Head of caudate nucleus (tissue), 42 donors: ENCODE measurements at places on chromosomes 4 and X.

DNA sequence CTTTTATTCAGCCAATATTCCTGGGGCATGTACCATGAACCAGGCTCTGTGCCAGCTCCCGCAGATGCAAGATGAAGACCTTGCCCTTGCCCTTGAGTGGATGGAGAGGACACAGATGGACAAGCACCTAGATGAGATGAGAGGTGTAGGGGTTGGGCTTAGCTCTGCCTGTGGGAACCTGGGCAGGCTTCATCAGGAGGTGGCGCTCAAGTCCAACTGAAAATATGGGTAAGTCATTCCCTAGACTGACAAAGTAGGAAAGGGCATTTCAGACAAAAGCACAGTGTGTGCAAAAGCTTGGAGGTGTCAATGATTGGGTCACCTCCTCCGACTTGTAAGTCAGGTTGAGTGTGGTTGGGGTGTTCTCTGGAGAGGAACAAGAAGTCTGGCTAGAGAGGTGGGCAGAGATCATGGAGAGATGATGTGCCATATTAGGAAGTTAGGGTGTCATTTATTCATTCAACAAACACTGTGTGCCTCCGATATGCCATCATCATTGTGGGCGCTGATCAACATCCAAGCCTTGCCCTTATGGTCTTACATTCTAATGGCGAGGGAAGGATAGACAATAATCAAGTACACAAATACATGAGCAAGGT lies 64.6 kb downstream of the ANAPC4 start:
- peak; percentile 74 for DNase-seq

GRCh38 chrX:110210417-110211139 lies 107.3 kb downstream of the AMMECR1 start:
- DNase-seq = no peak

DNA sequence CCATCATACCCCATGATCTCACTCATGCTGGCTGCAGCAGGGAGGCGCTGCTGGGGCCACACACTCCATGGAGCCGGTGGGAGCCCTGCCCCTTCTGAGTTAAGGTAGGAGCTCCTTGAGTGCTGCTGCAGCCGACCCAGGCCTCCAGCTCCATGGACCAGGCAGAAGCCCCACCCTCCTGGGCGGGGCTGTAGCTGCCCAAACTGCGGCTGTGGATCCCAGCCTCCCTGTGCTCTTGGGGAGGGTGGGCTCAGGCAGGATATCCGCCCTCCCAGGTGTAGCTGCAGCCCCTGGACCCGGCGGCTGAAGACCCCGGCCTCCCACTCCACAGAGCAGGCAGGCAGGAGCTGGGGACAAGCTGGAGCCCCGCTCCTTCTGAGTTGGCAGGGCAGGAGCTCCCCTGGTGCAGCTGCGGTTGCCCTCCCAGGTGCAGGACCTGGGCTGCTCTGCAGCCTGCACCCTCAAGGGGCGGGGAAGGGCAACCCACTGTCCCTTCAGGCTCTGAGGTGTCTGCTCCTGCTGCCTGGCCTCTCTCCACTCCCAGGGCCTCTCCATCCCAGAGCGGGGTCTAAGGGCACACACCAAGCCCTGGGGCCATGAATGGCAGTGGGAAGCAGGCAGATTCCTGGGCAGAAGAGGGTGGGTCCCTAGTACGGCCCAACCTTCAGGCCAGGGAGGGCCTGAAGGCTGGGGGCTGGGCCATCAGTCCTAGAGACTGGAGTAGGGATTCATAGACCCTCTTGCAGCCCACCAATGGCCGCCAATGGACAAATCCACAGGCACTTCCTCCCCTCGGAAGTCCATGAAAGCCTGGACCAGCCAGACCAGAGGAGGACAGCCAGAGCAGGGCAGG lies 466.1 kb downstream of the DTHD1 start:
- no peak for DNase-seq

- DNase-seq = peak; percentile 46
These were observed 9.2 kb downstream of the PWWP3B start for GRCh38 chrX:106177106-106177981.

- no peak for DNase-seq
These were observed 45.5 kb upstream of the PRDX4 start for GRCh38 chrX:23621621-23622265.

DNA sequence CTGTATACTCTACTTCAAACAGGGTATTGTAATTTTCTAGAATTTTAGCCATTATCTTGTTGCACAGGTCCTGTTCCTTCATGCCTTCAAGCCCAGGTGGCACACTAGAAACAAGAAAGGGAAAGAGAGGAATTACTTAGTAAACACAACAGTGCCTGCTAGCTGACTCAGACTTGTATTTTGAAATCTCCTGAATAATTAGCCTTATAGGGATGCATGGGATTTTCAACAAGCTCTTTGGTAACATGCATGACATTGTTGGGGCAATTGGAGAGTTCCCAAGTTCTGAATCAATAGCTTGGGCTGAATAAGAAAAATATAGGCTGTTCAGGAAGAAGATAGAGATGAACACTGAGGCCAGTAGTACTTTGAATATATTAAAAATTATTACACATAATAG lies 118.8 kb downstream of the FAM13A start:
- no peak for DNase-seq

- DNase-seq = no peak
These were observed 220.7 kb downstream of the TACR3 start for GRCh38 chr4:103499094-103499493.

- DNase-seq = no peak
These were observed 197.8 kb downstream of the PDGFC start for GRCh38 chr4:156773648-156774357.

- no peak for DNase-seq
These were observed 68.2 kb downstream of the GPC3 start for GRCh38 chrX:133916984-133917722.
